Heart left ventricle (tissue), 16 donors: ENCODE measurements at places on chromosomes 16 and 17.

- H3K4me3 ChIP-seq = no peak overlapping the region
- no peak for DNase-seq
- no peaks in the 10 kb centered on the region for H3K4me1 ChIP-seq
- H3K27me3 ChIP-seq = no peaks in the 10 kb centered on the region
Observed at GRCh38 chr17:44998646-44999045, 30.5 kb upstream of the C1QL1 start.

- no peaks in the 10 kb centered on the region for H3K27me3 ChIP-seq
- no peak for DNase-seq
- peak overlapping the region; percentile 96 for H3K27ac ChIP-seq
- H3K4me3 ChIP-seq = no peak overlapping the region
- peaks cover 85% of the 10 kb centered on the region for H3K4me1 ChIP-seq
Observed at GRCh38 chr17:44113868-44114840, 9.3 kb downstream of the HDAC5 start.

DNA sequence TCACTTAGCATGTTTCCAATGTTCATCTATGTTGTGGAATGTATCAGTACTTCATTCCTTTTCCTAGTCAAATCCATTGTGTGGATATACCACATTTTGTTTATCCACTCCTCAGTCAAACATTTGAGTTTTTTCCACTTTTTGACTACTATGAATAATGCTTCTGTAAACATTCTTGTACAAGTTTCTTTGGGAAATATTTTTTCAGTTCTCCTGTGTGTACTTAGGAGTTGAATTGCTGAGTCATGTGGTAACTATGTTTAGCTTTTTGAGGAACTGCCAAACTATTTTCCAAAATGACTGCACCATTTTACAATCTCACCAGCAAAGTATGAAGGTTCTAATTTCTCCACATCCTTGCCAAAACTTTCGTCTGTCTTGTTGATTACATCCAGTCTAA lies 223.7 kb upstream of the AXIN2 start:
- H3K36me3 ChIP-seq = no peaks in the 10 kb centered on the region
- H3K27ac ChIP-seq = peak overlapping the region; percentile 19
- peaks cover 2% of the 10 kb centered on the region for H3K4me1 ChIP-seq
- no peak overlapping the region for H3K4me3 ChIP-seq
- no peaks in the 10 kb centered on the region for H3K27me3 ChIP-seq

- H3K27ac ChIP-seq = no peak overlapping the region
- no peak overlapping the region for H3K4me3 ChIP-seq
- peaks cover 11% of the 10 kb centered on the region for H3K4me1 ChIP-seq
- no peaks in the 10 kb centered on the region for H3K27me3 ChIP-seq
Observed at GRCh38 chr17:7623661-7624060, 4.0 kb downstream of the SAT2 start.

GRCh38 chr16:88622125-88622524 lies 16.2 kb upstream of the IL17C start:
- no peaks in the 10 kb centered on the region for H3K27me3 ChIP-seq
- H3K4me1 ChIP-seq = no peaks in the 10 kb centered on the region
- DNase-seq = no peak
- no peak overlapping the region for H3K4me3 ChIP-seq

DNA sequence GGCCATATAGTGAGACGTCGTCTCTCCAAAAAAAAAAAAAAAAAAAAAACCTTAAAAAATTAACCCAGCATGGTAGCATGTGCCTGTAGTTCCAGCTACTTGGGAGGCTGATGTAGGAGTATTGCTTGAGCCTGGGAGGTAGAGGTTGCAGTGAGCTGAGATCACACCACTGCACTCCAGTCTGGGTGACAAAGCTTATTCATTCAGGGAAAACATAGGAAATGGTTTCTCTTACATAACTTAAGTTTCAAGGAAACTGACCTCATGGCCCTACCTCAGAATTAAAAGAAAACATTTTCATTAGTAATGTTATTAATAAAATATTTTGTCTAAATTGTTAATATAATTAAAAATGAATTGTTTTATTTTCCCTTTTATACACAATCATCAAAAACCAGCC lies 31.4 kb downstream of the COG1 start:
- peaks cover 25% of the 10 kb centered on the region for H3K4me1 ChIP-seq
- no peak overlapping the region for H3K4me3 ChIP-seq
- DNase-seq = no peak
- H3K27me3 ChIP-seq = no peaks in the 10 kb centered on the region
